ENCODE measurements at places on chromosomes 6 and 20.

- no peak overlapping the region for H3K4me3 ChIP-seq
- no peaks in the 10 kb centered on the region for H3K4me1 ChIP-seq
- no peak for DNase-seq
- H3K27ac ChIP-seq, result no peak overlapping the region
Measured at GRCh38 chr6:13013681-13014503, 297.3 kb downstream of the PHACTR1 start.

GRCh38 chr6:102670735-102671134 lies 1277.2 kb downstream of the GRIK2 start:
- H3K36me3 ChIP-seq, result no peaks in the 10 kb centered on the region
- H3K4me3 ChIP-seq, result no peak overlapping the region
- DNase-seq, result no peak

- DNase-seq, result no peak
- H3K4me3 ChIP-seq, result no peak overlapping the region
- no peaks in the 10 kb centered on the region for H3K27me3 ChIP-seq
- H3K4me1 ChIP-seq, result no peaks in the 10 kb centered on the region
- H3K36me3 ChIP-seq, result no peaks in the 10 kb centered on the region
- no peak overlapping the region for H3K27ac ChIP-seq
Measured at GRCh38 chr6:118101831-118102345, 194.8 kb downstream of the SLC35F1 start.

GRCh38 chr6:48116699-48117645 lies 6.0 kb upstream of the PTCHD4 start:
- DNase-seq, result no peak
- H3K27me3 ChIP-seq, result no peaks in the 10 kb centered on the region
- H3K27ac ChIP-seq, result no peak overlapping the region
- H3K4me3 ChIP-seq, result no peak overlapping the region
- no peaks in the 10 kb centered on the region for H3K4me1 ChIP-seq
